G401 (cell line): ENCODE measurements at places on chromosomes 3 and 15.

- DNase-seq: peak; percentile 56
These were observed 165.1 kb downstream of the PPM1L start for GRCh38 chr3:160921020-160921635.

GRCh38 chr3:179655236-179655635, 2.4 kb downstream of the USP13 start:
- DNase-seq: no peak

DNA sequence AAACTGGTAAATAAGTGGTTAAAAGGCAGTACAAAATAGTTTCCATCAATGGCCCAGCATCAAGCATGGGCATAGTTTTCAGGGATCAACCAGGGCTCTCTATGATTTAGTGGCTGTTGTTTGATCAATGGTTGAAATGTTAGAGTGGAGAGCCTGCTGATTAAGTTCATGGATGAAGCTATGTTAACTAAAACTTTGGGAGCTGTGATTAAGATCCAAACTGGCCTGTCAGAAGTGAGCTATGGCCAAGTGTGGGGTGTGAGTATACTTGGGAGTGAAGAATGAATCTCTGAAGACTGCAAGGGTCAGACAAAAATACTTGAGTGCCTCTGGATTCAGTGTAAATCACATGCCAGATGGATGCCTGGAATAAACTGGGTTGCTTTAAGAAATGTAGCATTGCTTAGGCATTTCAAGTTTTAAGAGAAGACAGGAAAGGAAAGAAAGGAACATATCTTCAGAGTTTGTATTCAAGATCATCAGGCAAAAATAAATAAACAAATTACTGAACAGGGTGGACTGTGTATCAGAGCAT, 422.2 kb upstream of the ADAMTS9 start:
- no peak for DNase-seq

GRCh38 chr3:49831341-49831740, 17.6 kb upstream of the UBA7 start:
- no peak for DNase-seq

DNA sequence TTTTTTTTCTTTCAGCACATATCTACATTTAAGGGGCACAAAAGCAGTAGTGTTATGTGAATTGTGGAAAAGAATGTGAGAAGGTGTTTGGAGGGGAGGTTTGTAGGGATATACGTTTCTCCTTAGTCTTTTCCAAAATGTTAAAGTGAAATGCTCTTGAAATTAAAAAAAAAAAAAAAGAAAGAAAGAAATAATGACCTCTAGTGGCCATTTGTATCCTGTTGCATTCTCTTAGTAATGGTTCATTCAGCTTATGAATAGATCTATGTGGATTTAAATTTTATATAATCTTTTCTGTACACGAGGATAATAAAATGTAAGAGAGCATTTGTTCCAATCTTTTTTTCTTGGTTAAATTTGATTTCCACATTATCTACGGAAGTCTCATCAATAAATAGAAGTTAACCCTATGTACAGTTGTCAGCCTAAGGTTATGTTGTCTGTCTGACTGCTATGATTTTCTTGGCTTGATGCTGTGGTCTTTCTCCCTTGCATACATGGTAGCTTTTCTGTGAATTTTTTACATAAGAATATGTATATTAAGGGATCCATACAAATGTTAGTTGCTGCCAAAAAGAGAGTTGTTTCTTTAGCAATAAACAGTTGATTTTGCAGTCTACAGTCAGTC, 1.7 kb downstream of the P2RY13 start:
- no peak for DNase-seq

DNA sequence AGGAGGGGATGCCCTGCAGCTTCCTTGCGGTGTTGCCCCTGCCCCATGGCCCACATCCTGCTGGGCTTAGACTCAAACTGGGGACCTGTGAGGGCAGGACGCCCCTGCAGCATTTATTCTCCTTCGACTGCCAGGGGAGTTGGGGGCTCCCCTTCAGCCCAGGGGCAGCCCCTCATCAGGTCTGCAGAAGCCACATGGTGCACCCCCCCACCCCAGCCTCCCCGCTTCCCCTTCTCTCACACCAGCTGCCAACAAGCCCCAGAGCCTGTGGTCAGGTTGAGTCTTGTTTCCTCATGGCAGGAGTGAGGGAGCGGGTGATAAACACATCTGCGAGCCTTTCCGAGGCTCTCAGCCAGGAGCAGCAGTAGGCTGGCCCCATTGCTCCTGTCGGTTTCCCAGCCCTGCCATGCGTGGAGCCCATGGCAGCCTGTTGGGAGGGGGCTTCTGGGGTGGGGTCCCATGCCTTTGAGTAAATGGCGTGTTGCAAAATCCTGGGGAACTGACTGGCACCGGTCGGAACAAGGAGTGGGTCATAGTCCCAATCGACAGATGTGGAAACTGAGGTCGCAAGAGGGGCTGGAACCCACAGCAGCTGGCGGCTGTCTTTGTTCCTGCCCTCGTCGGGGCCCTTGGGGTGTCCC, 27.8 kb downstream of the WNT7A start:
- no peak for DNase-seq

DNA sequence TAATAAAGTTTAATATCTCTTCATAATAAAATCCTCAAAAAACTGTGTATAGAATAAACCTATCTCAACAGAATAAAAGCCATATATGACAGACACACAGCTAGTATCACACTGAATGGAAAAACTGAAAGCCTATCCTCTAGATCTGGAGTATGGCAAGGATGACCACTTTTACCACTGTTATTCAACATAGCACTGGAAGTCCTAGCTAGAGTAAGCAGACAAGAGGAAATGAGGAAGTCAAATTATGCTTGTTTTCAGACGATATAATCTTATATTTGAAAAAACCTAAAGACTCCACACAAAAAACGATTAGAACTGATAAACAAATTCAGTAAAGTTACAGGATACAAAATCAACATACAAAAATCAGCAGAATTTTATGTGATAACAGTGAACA, 57.4 kb upstream of the DIPK2A start:
- no peak for DNase-seq

DNA sequence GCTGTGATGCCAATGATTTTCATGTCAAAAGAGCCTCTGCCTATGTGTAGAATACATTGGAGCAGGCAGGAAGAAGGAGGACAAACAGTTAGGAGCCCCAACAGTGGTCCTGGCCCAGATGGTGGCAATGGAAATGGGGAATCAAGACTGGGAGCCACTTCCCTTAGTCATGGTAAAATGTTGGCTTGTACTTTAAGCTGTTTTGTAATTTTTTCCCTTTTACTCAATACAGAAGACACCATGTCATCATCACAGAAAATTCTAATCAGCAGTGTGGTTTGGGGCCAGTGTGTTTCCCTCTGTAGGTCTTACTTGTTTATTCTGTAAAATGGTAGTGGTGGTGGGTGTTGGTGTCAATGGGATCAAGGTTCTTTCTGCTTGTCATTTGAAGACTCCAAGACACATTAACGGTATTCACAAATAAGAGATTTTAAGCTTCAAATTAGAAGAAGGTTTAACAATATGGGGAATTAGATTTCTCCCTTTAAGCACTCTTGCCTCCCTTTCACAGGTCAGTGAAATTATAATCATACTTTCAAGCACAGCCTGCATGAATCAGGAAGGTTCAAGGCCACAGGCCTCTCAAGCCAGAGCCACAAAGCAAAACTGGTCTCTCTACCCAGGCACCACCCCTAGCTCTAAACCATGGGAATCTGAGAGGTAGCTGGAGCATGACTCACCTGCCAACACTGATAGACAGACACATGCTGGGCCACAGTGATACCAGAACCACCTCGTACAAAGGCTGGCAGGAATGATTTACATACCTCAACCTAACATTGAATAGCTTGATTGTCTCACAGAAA, 24.9 kb downstream of the SIAH2 start:
- DNase-seq: no peak

- DNase-seq: no peak
These were observed 484.5 kb upstream of the PROK2 start for GRCh38 chr3:72269475-72269874.

DNA sequence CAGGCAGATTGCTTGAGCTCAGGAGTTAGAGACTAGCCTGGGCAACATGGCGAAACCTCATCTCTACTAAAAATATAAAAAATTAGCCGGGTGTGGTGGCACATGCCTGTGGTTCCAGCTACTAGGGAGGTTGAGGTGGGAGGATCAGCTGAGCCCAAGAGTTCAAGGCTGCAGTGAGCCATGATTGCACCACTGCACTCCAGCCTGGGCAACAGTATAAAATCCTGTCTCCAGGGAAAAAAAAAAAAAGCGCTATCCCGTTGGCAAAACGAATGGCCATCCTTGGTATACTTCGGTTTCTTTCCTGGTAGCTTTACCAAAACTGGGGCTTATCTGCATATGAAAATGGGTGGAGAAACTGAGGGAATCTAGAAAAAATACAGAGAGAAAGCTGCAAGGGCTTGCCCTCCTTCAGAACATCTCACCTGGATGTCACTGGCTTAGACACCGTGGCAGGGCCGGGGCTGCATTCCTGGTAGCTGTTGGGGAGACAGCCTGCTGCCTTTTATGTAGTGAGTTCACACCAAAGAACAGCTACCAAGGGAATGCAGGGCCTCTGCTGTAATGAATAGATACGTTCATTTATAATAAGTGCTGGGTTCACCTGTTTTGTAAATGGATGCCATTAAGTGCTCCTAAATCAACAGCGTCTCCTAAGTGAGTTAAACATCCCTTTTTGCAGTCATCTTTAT, 96.0 kb downstream of the IQSEC1 start:
- DNase-seq: no peak

DNA sequence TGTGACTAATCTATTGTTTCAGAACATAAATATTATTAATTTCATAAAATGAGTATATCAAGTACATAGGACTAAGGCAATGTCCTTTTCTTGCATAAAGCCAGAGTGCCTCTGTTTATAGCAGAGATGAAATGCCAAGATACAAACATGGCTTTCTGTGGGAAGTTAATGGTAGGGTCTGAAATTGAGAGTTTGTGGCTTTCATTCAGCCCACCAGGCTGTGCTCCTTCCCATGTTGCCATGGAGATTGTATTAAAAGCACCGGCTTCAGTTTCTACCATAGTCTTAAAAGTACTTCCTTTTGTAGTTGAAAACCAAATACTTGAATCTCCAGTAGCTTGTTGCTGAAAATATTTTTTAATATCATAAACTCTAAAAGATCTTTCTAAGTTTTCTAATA, 114.0 kb downstream of the LRRC28 start:
- DNase-seq: no peak

- no peak for DNase-seq
These were observed 593.9 kb downstream of the TUSC7 start for GRCh38 chr3:117303443-117303842.

DNA sequence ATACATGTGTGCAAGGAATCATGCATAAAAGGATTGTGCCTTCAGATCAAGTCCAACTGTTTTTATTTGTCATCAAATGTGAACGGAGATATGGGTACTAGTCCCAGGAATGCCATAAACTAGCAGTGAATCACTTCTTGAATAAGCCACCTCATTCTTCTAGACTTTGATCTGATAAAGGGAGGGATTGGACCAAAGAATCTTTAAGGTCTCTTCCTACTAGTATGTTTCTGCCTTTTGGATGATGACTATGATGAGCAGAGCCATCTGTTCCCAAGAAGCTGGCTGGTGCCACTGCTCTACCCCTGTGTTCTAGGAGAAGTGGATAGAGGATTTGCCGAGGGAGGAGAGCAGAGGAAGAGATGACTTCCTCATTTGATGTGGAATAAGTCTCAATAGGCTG, 28.8 kb upstream of the UACA start:
- no peak for DNase-seq

- no peak for DNase-seq
These were observed 18.8 kb upstream of the PLXND1 start for GRCh38 chr3:129625072-129625874.

DNA sequence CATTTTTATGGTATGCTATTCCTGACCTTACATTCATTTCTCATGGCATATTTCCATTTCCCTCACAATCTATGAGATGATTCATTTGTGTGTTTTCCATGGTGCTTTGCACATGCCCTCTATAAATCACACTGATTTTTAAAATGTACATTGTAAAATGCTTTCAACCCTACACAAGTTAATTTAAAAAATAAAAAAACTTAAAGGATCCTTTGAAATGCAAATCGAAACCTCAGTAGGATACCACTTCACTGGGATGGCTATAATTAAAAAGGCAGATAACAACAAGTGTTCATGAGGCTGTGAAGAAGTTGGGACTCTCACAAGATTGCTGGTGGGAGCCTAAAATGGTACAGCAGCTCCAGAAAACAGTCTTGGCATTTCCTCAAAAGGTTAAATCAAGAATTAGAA, 83.5 kb downstream of the FMN1 start:
- DNase-seq: no peak

GRCh38 chr3:106255870-106256248, 387.0 kb upstream of the CBLB start:
- no peak for DNase-seq
